ENCODE measurements at places on chromosomes 16 and 17. TPM values are rescaled to one million over a fixed set of nuclear protein-coding genes. Genes with fewer than 3 reads are reported as not detected.

- peaks cover 3% of the 10 kb centered on the region for H3K27me3 ChIP-seq
- H3K36me3 ChIP-seq, result no peaks in the 10 kb centered on the region
- H3K4me1 ChIP-seq, result no peaks in the 10 kb centered on the region
- H3K27ac ChIP-seq, result no peak overlapping the region
- no peak for DNase-seq
- no peak overlapping the region for H3K4me3 ChIP-seq
Observed at GRCh38 chr16:87053016-87053982, 263.9 kb downstream of the C16orf95 start.

GRCh38 chr17:67011527-67012175 lies 32.7 kb upstream of the CACNG1 start:
- H3K27me3 ChIP-seq, result no peaks in the 10 kb centered on the region
- H3K4me3 ChIP-seq, result no peak overlapping the region
- H3K4me1 ChIP-seq, result no peaks in the 10 kb centered on the region

DNA sequence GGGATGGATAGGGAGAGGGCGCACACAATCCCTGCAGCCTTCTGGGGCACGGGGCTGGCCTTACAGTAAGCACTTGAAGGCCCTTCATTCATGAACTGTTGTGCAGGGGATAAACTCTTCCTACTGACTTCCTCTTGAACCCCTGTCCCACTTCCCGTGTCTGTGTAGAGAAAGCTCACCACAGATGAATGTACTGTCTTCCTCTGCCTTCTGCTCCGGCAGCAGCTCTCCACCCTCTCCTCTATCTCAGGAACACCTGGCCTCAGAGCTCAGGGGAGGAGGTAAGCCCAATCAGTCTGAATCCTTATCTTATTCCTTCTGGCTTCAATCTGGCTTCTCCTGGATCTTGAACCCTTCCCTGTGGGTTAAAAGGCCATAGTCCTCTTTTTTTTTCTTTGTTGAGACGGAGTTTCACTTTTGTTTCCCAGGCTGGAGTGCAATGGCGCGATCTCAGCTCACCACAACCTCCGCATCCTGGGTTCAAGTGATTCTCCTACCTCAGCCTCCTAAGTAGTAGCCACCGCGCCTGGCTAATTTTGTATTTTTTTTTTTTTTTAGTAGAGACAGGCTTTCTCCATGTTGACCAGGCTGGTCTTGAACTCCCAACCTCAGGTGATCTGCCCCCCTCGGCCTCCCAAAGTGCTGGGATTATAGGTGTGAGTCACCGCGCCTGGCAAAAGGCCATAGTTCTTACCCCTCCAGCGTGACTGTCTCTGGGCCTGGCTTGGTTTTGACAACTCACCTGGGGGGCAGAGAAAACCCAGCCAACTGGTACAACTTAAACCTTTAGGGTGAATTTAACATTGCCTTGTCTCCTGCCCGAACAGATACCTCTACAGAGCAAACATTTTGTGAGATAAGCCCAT lies 7.2 kb upstream of the SLC52A1 start:
- H3K27me3 ChIP-seq, result no peaks in the 10 kb centered on the region
- no peak for DNase-seq
- no peak overlapping the region for H3K4me3 ChIP-seq
- H3K4me1 ChIP-seq, result no peaks in the 10 kb centered on the region

DNA sequence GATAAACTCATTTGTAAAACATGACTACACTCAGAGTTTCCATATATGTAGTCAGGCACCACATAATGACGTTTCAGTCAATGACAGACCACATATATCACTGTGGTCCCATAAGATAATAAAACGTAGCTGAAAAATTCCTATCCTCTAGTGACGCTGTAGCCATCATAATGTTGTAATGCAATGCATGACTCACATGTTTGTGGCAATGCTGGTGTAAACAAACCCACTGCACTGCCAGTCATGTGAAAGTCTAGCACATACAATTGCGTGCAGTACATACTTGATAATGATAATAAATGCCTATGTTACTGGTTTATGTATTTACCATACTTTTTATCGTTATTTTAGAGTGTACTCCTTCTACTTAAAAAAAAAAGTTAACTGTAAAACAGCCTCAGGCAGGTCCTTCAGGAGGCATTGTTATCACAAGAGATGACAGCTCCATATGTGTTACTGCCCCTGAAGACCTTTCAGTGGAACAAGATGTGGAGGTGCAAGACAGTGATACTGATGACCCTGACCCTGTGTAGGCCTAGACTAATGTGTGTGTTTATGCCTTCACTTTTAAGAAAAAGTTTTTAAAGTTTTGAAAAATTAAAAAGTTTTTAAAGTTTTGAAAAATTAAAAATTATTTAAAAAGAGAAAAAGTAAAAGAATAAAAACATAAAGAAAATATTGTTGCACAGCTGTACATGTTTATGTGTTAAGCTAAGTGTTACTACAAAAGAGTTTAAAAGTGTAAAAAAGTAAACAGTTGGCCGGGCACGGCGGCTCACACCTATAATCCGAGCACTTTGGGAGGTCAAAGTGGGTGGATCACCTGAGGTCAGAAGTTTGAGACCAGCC lies 9.0 kb downstream of the STAT5B start:
- H3K36me3 ChIP-seq, result no peaks in the 10 kb centered on the region
- H3K27me3 ChIP-seq, result no peaks in the 10 kb centered on the region
- no peak overlapping the region for H3K27ac ChIP-seq
- H3K4me1 ChIP-seq, result peaks cover 4% of the 10 kb centered on the region
- H3K4me3 ChIP-seq, result no peak overlapping the region
- no peak for DNase-seq

GRCh38 chr17:18877104-18877645 lies 19.2 kb downstream of the PRPSAP2 start:
- no peaks in the 10 kb centered on the region for H3K27me3 ChIP-seq
- no peaks in the 10 kb centered on the region for H3K4me1 ChIP-seq
- H3K36me3 ChIP-seq, result peaks cover 94% of the 10 kb centered on the region

The GUCY2D gene
- 1.1 TPM for total RNA-seq

All from esophagus muscularis mucosa (tissue), 4 donors.